Kidney (tissue), 22 donors: ENCODE measurements at places on chromosomes 7 and 10.

GRCh38 chr10:69885379-69886013, 83.8 kb downstream of the COL13A1 start:
- H3K27ac ChIP-seq = no peak overlapping the region
- H3K27me3 ChIP-seq = no peaks in the 10 kb centered on the region
- DNase-seq = no peak
- no peaks in the 10 kb centered on the region for H3K36me3 ChIP-seq
- H3K4me3 ChIP-seq = no peak overlapping the region

GRCh38 chr10:92573091-92573797, 649 bp downstream of the IDE start:
- peak; percentile 84 for DNase-seq
- H3K27ac ChIP-seq = peak overlapping the region; percentile 96
- peaks cover 14% of the 10 kb centered on the region for H3K4me1 ChIP-seq

- no peaks in the 10 kb centered on the region for H3K27me3 ChIP-seq
- no peak overlapping the region for H3K4me3 ChIP-seq
- H3K27ac ChIP-seq = no peak overlapping the region
- no peaks in the 10 kb centered on the region for H3K36me3 ChIP-seq
- DNase-seq = no peak
- no peaks in the 10 kb centered on the region for H3K4me1 ChIP-seq
These were observed 169.9 kb downstream of the KCND2 start for GRCh38 chr7:120442838-120443237.

GRCh38 chr7:135755351-135755753, 6.7 kb upstream of the FAM180A start:
- no peak overlapping the region for H3K27ac ChIP-seq
- no peaks in the 10 kb centered on the region for H3K4me1 ChIP-seq
- no peak for DNase-seq
- H3K4me3 ChIP-seq = no peak overlapping the region
- no peaks in the 10 kb centered on the region for H3K36me3 ChIP-seq

- peak overlapping the region; percentile 63 for H3K4me3 ChIP-seq
- no peak overlapping the region for H3K27ac ChIP-seq
- DNase-seq = no peak
- H3K36me3 ChIP-seq = no peaks in the 10 kb centered on the region
- no peaks in the 10 kb centered on the region for H3K27me3 ChIP-seq
- H3K4me1 ChIP-seq = no peaks in the 10 kb centered on the region
These were observed 1.3 kb upstream of the SH2D4B start for GRCh38 chr10:80536361-80536835.
